ENCODE measurements at places on chromosomes 4 and X.

- DNase-seq = no peak
Observed at GRCh38 chr4:11053601-11054220, 369.1 kb upstream of the CLNK start.

GRCh38 chrX:45401923-45402322 lies 201.2 kb upstream of the DIPK2B start:
- DNase-seq = no peak

- DNase-seq = peak; percentile 85
Observed at GRCh38 chr4:26857278-26858034, 3.2 kb upstream of the STIM2 start.

DNA sequence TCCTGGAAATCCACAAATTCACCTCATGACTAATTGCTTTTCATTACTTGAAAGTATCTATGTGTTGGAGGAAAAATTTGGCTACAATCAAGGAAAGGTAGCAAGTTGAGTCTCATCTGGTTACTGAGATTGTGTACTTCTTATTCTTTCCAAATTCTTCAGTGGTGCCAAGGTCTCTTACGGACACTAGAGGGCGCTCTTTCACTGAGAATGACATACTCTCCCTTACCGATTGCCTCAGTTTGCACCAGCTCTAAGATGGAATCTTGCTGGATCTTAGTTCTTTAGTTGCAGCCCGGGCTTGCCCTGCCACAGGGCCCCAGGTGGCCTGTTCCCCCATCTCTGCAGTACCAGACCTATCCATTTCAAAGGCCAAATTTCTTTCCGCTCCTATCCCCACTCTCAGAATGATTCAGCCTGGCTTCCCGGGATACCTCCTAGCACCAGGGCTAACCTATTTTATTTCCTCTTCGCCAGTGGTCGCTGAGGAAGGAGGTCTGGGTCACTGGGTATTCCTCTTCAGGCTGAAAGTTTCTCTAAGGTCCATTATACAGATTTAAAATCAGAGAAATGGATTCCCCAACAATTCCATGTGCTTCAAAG lies 24.6 kb upstream of the GPR50 start:
- peak; percentile 65 for DNase-seq

- DNase-seq = no peak
Observed at GRCh38 chr4:89586318-89586717, 250.6 kb downstream of the SNCA start.

DNA sequence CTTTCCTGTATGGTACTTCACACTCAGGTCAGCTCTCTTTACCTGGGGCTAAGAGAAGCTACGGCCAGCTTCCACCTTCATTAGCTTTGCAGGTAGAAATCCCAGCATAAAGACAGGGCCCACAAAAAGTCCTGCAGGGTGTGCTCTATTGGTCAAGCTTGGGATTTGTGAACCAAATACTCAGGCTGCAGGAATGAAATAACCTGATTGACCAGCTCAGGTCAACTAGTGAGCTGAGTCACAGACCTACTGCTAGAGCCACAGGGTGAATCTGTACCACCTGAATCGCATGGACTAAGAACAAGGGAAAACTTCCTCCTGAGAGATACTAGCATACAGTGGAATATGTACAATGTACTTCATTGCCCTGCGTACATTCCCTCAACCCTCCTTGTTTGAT lies 172.2 kb downstream of the HHIP start:
- no peak for DNase-seq

- no peak for DNase-seq
Observed at GRCh38 chrX:27797575-27797974, 10.2 kb upstream of the MAGEB10 start.

- no peak for DNase-seq
Observed at GRCh38 chr4:139526928-139527327, 29.1 kb downstream of the SETD7 start.

- no peak for DNase-seq
Observed at GRCh38 chr4:152938237-152938947, 2.3 kb downstream of the FHDC1 start.

DNA sequence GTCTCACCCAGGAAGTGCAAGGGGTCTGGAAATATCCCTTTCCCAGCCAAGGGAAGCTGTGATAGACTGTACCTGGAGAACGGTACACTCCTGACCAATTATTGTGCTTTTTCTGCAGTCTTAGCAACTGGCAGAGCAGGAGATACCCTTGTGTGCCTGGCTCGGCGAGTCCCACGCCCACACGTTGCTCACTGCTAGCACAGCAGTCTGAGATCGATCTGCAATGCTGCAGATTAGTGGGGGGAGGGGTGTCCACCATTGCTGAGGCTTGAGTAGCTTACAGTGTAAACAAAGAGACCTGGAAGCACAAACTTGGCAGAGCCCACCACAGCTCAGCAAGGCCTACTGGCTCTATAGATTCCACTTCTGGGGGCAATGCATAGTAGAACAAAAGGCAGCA lies 138.5 kb downstream of the CHRDL1 start:
- DNase-seq = no peak

GRCh38 chrX:8044947-8045346 lies 117.7 kb upstream of the PNPLA4 start:
- DNase-seq = peak; percentile 61

GRCh38 chr4:83258461-83258860 lies 26.1 kb downstream of the COQ2 start:
- DNase-seq = no peak

GRCh38 chr4:147843162-147843561 lies 111.3 kb downstream of the ARHGAP10 start:
- no peak for DNase-seq

DNA sequence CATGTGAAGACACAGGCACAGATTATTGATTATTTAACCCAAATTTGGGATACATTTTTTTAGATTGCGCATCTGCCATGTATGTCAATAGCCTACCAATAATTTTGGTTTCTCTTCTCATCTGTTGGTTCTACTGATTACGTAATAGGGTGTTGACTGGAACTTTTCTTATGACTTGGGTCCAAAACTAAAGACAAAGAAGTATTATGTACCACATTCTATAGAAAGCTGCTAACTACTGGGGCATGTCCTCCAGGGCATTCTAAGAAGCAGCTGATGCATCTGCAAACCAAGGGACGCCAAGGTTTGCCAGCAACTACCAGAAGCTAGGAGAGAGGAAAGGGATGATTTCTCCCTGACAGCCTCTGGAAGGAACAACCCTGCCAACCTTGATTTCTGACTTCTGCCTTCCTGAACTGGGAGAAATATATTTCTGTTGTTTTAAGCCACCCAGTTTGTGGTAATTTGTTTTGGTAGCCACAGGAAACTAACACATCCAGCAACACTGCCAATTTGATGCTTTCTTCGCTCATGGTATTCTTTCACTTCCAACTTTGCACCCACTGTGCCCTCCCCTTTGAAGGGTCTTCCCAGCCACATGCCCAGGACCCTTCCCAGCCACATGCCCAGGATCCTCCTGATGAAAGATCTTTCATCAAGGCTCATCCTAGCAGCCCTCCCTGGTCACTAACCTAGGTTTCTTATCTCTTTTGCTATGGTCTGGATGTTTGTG lies 15.9 kb upstream of the TLR1 start:
- DNase-seq = no peak

- peak; percentile 39 for DNase-seq
Observed at GRCh38 chrX:56833626-56834025, 104.6 kb downstream of the NBDY start.

- no peak for DNase-seq
Observed at GRCh38 chr4:129346734-129347133, 250.8 kb downstream of the C4orf33 start.

DNA sequence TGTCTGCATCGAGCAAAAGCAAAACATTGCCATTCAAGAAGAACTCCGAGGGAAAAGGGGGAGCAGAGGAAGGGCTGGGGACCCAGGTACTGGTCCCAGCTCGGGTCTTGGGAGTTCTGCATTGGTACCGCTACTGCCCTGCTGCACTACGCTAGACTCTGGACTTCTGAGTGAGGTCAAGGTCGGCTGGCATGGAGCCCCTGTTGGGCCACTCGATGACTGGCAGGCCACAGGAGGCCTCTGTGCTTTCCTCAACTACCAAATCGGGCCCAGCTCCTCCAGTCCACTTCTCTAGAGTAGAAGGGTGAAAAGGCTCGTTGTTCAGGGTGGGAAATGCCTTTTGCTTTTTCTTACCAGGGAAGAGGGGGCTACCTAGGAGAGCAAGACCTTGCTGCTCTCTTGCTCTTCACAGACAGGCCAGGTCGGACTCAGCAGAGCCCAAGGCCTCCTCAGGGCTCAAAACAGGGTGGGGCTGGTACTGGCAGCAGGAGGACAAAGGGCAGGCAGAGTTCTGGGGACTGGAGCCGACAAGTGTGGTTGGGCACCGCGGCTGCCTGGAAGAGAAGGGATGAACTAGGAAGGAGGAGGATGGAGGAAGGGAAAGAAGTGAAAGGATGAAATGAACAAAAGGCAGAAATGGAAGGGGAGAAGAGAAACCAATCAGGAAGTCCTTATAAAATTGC lies 8.9 kb upstream of the IRAK1 start:
- DNase-seq = no peak

GRCh38 chrX:127568691-127569090 lies 483.5 kb downstream of the ACTRT1 start:
- DNase-seq = no peak

GRCh38 chr4:115149106-115149505 lies 35.7 kb upstream of the NDST4 start:
- no peak for DNase-seq

- DNase-seq = no peak
Observed at GRCh38 chrX:132267392-132267791, 48.1 kb upstream of the RAP2C start.

DNA sequence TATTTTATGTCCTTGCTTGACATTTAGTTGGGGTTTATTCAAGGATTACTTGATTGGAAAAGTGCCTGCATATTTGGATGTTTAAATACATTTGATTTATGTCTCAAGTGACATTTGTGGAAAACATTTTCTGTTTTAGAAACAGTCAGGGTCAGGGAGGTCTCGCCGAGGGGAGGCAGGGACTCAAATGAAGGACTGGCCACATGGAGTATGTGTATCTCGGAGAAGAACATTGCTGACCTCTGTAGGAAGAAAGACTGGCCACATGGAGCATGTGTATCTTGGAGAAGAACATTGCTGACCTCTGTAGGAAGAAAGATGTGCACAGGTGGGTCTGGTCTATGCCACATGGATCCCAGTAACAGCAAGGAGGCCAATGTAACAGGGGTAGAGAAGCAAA lies 233.6 kb downstream of the TRIML1 start:
- peak; percentile 4 for DNase-seq

GRCh38 chr4:127143460-127144195 lies 489.1 kb upstream of the INTU start:
- peak; percentile 66 for DNase-seq

DNA sequence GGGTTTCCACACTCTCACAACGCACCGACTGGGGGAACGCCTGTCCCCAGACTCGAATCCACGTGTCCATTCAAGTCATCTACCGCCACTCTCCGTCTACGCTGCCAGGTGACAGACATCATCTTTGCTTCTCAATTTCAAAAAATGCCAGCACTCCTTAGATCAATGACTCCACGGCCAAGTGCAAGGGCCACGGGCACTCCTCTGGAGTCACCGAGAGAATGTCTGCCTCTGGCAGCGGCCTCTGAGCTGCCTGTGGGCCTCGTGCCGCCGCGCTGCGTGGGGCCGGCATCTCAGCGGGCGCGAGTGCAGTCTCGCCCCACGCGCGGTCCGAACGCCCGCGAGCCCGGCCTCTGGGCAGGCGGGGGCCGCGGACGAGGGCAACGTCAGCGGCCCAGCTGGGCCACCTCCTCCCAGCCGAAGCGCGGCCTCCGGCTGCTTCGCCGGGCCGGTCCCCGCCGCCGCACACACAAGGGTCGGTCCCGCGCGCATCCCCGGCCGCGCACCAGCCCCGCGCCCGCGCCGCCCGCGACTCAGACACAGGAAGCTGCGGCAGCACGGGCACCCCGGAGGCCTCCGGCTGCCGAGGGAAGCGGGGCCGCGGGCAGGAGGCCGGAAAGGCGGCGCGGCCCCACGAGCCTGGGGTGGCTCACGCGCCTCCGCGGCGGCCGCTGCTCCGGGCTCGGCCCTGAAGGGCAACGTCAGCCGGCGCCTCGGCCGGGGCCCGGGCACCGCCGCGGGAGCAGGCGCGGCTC lies 450 bp downstream of the ACSL1 start:
- DNase-seq = no peak

DNA sequence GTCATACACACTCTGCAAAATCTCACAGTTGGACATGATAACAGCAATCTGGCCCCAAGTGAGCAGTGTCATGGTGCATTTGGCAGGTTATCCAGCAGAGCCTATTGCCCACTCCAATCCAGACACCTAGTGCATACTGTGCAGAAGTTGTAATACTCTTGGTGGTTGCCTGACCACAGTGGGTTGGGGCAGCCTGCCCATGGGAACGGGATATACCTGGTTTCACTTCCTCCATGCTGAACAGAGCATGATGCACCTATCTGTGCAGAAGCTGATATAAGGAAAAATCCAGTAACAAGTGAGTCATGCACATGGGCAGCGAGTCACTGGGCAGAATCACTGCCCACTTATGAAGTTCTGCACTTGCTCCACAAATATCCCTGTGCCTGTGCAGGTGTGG lies 105.3 kb upstream of the IGSF1 start:
- no peak for DNase-seq

- peak; percentile 40 for DNase-seq
Observed at GRCh38 chr4:4590546-4590945, 48.7 kb upstream of the STX18 start.

GRCh38 chr4:82519776-82520175 lies 42.0 kb downstream of the TMEM150C start:
- peak; percentile 44 for DNase-seq

DNA sequence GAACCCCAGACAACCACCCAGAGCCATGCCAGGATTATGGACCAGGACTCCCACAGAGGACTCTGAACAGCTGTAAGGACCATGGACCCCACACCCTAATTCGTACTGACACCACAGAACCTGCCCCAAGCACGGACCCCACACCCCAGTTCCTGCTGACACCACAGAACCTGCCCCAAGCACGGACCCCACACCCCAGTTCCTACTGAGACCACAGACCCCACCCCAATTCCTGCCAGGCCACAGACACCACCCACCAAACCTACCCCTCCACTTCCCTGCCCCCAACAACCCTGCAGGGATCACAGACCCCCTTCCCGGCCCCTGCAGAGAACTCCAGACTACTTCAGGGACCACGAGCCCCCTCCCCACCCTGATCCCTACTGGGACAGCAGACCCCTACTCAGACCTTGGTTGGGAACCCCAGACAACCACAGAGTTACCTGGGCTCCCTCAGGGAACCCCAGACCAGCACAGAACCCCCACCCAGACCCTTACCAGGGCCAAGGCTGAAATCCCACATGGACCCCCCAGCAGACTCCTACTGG lies 1.4 kb upstream of the DHRSX start:
- DNase-seq = no peak

DNA sequence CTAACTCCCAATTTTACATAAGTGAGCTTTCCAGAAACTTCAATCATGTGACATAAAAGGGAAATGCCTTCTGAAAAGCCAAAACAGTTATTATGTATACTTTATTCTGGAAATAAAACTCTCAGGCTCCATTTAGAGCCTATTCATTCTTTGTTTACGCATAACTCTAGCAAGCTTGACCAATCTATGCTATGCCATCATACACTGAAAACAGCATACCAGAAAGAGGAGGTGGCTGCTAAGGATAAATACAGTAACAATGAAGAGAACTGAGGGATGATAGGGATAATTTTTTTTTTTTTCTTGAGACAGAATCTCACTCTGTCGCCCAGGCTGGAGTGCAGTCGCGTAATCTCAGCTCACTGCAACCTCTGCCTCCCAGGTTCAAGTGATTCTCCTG lies 24.4 kb downstream of the CDKL2 start:
- DNase-seq = no peak

GRCh38 chr4:152385551-152385950 lies 150.3 kb downstream of the FBXW7 start:
- DNase-seq = peak; percentile 37

- no peak for DNase-seq
Observed at GRCh38 chr4:26284536-26284935, 36.3 kb upstream of the RBPJ start.

GRCh38 chr4:26213317-26213716 lies 107.5 kb upstream of the RBPJ start:
- DNase-seq = no peak

All from fibroblast of pulmonary artery (primary cell).